ENCODE measurements at places on chromosomes 4 and X. TPM values are rescaled to one million over a fixed set of nuclear protein-coding genes. Genes with fewer than 3 reads are reported as not detected.

DNA sequence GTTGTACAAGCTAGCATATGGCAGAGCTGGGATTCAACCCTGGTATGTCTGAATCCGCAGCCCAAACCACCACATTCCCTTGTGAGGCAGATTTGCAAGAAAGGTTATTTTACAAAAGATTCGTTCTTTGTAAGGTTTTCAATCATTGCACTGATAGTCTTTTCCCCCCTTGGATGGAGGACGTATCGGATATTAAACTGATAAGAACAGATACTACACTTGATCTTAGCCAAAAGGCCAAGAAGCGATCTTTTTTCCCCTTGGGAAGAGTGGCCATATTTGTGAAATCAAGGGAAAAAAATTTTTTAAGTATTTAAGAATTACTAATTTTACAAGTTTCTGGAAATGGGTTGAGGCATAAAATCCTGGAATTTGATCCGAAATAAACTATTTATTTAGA, 34.4 kb upstream of the MSMO1 start:
- no peak for DNase-seq

DNA sequence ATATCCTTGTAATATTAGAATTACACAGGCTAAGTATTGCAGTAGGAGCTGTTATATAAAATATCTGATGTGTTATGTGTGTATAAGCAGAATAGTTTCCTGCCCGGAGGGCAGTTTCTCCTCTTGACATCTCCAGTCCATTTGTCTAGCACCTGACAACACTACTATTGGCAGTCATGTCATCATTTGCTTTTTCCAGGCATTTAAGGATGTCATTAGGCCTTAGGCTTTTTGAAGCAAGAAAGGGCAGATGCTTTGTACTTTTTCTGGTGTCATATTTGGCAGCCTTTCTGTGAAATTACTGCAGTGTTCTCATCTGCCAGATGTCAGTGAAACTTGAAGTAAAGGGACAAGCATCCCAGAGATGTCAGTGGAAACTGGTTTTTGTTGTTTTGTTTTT, 2017.6 kb upstream of the IGFBP7 start:
- DNase-seq, result no peak

GRCh38 chrX:38437093-38437492, 84.7 kb downstream of the OTC start:
- DNase-seq, result no peak

DNA sequence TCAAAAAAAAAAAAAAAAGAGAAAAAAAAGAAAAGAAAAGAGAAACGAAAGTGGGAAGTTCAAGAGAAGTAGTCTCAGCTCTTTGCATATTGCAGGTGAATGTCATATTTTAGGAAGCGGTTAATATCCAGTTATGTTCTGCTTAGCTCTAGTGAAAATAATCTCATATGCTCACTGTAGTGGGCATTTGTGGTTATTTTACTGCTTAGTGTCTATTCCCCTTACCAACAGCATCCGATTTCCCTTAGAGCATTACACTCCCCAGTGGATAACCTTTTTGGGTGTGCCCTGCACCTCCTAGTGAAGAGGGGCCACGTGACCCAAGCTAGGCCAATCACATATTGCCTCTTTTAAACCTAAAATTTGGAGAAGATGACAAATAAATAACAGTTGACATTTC, 111.2 kb upstream of the ZNF827 start:
- no peak for DNase-seq

DNA sequence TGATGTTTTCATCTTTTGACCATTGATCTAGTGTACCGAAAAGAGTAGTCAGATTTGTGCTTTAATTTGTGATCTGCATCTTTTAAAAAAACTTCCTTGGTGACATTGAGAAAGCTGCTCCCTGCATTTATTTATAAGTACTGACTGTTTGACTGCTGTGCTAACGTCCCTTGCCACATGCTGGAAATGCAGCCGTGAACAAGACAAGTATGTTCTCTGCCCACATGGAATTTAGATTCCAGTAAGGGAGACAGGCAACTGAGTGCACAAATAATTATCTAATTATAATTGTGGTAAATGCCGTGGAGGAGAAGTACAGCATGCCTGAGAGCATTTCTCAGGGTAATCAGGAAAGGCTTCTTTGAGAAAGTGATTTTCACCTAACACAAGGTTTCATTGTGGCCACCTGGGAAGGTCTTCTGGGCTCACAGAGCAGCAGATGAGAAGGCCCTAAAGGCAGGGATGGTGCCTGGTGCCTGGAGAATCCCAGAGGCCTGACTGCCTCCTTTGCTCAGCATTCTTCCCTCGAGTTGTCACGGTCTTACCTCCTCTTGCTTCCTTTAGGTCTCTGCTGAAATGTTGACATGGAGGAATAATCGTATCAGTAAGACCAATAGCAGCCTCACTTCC, 55.8 kb downstream of the PTTG2 start:
- no peak for DNase-seq

DNA sequence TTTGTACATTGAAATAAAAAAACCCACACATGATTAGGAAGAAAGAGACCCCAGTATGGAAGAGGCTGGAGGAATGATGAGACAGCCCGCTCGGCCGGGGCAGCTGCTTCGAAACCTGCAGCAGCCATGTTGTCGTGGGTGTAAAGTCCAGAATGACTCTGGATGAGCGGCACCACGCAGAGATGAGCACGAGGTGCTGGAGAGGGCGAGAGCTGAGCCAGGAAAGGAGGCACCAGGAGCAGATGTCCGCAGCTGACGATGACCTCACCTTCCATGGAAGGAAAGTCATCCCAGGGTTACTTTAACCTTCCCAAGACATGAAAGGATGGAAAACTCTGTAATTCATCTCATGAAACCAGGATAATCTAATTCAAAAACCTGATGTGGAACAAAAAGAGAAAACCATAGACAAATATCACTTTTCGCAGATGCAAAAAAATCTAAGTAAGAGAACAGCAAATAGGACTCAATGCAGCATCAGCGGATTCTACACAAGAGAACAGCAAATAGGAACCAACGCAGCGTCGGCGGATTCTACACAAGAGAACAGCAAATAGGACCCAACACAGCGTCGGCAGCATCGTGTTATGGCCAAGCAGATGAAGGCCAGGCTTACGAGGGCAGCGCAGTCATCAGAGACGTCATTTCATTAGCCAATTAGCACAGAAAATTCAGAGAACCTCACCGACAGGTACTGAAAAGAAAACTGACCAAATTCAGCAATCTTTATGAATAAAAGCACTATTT, 25.9 kb upstream of the SPON2 start:
- DNase-seq, result no peak

GRCh38 chrX:48787505-48788443, 1.4 kb downstream of the GATA1 start:
- DNase-seq, result no peak

DNA sequence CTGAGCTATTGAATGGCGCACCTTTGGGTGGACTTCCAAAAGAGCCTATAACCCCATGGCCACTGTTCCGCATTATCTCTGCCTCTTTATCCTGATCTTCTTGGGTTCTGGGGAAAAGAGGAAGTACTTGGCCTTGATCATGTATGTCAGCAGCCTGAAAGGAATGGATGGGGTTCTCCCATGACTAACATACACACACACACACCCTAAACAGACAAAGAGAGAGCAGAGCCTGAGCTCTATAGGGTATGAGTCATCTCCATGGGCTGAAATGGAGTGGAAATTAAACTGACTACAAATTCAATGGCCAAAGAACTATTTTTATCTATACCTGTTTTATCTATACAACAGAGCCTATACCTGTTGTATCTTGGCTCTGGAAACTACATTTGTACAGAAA, 141.5 kb upstream of the MTMR8 start:
- DNase-seq, result no peak

DNA sequence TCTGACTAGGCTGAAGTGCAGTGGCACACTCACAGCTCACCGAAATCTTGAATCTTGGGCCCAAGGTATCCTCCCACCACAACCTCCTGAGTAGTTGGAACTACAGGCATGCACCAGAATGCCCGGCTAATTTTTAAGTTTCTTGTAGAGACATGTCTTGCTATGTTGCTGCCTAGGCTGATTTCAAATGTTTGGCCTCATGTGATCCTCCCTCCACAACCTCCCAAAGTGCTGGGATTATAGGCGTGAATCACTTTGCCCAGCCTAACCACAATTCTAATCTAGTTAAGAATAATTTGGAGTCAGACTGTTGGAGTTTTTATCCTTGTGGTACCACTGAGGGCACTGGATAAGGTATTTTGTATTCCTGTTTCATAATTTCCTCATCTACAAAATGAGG, 317.5 kb upstream of the AGA start:
- DNase-seq, result no peak

DNA sequence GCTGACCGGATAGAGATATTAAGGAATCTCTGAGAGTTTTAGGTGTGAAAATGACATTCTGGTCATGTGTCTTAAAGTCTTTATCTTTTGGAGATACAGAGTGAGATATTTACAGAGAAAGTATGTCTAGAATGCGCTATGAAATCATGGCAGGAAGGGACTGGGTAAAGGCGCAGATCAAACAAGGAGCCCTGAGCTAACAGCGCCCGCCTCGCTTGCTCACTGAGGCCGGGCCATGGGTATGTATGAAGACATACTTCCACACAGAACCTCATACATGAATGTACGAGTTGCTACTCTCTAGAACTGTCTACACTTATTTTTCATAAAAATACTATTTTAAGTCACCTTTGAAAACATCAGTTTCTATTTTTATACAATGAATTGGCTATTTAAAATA, 20.0 kb downstream of the FAM53A start:
- DNase-seq, result no peak

DNA sequence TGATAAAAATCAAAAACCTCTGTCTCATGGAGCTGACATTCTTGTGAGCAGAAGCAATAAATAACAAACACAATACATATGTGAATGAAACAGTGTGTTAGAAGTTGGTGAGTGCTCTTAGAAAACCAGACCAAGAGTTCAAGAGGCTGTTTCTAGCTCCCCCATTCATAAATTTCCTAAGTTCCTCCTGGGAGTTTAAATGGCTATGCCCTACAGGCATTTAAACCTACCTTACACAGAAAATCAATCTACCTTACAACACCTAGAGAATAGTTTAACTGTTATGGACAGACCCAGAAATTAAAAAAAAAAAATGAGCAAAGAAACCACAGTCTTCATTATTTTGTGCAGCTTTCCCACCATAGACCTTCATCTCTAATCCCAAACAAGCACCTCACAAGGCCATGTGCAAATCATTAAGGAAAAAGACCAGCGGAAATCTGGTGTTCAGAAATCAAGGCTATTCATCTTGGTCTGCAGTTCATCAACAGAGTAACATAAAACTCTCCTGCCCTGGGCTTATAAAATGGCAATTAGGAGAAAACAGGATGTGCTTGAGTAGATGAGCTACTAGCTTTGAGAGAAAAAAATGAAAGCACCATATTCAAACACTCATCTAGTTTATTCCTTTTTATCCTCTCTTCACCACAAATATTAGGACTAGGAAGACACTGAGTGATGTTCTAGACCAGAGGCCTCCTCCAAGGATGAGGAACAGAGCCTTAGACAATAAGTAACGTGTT, 147.2 kb downstream of the SHROOM3 start:
- no peak for DNase-seq

GRCh38 chrX:1430451-1430850, 22.3 kb downstream of the ASMTL start:
- DNase-seq, result no peak

DNA sequence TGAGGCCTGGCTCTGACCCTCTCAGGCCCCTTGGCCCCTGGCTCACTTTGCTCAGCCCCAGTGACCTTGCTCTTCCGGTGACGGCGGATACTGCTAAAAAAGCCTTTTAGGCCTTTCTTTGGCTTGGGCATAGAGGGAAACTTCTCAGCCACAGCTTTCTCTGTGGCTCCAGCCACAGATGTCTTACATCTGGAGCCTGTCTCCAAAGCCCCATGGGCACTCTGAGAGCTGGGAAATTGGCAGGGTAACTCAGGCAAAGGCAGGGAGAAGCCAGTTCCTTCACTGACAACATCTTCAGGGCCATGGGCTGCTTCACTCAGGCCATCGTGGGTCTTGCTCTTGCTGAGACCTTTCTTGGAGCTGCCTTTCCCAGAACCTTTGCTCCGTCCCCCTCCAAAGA, 12.8 kb downstream of the AMER1 start:
- DNase-seq, result no peak

GRCh38 chr4:95833711-95834194, 6.1 kb upstream of the PDHA2 start:
- DNase-seq, result no peak

- DNase-seq, result no peak
Observed at GRCh38 chr4:48243429-48243828, 26.2 kb downstream of the TEC start.

CEP135 gene
- 35.3 TPM for total RNA-seq

DRP2 gene
- total RNA-seq, result 0.20 TPM

PRR32 gene
- total RNA-seq, result not detected

KIAA1210 gene
- total RNA-seq, result not detected

FOXO4 gene
- total RNA-seq, result 15.1 TPM

SPANXC gene
- not detected for total RNA-seq

IL9R gene
- 0.62 TPM for total RNA-seq

RAB41 gene
- not detected for total RNA-seq

CSAG3 gene
- 0.35 TPM for total RNA-seq

TKTL2 gene
- not detected for total RNA-seq

ANKRD50 gene
- total RNA-seq, result 14.6 TPM

UCHL1 gene
- 595 TPM for total RNA-seq

TRMT10A gene
- total RNA-seq, result 5.2 TPM

All from endodermal cell (in vitro differentiated cells).